Stimulated activated CD4-positive, alpha-beta T cell treated with anti-CD3 and anti-CD28 coated beads, Interleukin-1b, Interleukin-23, amount 100 ng/mL, for 1 hour (primary cell): ENCODE measurements at places on chromosomes 11 and 22.

DNA sequence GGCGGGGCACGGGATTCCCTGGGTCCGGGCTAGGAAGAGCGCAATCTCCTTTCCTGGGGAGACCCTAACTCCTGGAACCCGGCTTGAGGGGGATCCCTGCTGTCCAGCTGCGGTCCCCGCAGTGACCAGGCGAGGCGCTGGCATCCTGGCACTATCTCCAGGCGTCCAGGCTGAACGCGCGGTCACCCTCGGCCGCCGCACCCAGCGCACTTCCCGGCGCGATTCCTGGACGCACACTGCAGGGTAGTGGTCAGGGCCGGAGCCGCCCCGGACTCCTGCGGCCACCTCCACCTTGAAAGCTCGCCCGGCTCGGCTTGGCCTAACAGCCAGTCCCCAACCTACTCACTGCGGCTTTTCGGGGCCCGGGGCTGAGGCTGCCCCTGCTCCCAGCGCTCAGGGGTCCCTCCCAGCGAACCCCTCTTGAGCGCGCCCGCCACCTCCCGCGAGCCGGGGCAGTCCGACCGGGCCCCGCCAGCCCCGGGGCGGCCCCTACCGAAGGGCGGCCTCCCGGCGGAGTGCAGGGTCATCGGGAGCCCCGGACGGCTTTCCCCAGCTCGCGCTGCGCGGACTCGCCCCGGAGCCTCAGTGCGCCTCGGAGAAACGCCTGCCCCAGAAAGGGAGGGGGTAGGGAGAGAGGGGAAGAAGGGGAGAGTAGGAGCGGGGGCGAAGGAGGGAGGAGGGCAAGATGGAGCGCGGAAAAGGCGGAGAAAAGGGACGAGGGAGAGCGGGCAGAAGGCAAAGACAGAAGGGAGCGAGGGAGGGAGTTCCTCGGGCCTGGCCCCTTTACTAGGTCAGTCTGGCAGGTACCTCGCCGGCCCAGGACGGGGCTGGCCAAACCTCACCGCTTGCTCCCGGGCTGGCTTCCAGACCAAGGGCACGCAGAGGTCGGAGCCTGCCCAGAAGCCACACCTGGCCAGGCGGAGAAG, 1.0 kb downstream of the POU2AF3 start:
- DNase-seq = no peak

DNA sequence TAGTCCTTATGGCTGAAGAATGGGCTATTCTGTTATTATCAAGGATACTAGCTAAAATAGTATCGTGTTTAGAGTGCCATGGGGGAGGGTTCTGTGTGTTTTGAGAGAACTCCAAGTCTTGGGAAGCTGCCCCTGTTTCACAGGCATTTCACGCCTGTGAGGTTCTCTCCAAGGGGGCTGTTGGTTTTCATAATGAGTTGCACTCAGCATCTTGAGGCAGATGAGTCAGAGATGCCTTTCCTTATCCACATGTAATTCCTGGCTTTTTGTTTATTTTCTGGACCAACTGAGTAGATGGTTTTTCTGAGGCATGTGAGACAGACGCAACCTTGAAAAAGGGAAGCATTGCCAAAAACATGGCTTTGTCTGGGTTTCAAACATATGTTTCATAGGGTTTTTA, 203.7 kb downstream of the ARHGAP42 start:
- DNase-seq = no peak

- no peak for DNase-seq
Observed at GRCh38 chr11:130160498-130161155, 1.0 kb downstream of the ST14 start.

- no peak for DNase-seq
Observed at GRCh38 chr11:50037251-50037650, 4.6 kb downstream of the OR4C45 start.

- DNase-seq = no peak
Observed at GRCh38 chr22:39231197-39231950, 13.4 kb downstream of the PDGFB start.

DNA sequence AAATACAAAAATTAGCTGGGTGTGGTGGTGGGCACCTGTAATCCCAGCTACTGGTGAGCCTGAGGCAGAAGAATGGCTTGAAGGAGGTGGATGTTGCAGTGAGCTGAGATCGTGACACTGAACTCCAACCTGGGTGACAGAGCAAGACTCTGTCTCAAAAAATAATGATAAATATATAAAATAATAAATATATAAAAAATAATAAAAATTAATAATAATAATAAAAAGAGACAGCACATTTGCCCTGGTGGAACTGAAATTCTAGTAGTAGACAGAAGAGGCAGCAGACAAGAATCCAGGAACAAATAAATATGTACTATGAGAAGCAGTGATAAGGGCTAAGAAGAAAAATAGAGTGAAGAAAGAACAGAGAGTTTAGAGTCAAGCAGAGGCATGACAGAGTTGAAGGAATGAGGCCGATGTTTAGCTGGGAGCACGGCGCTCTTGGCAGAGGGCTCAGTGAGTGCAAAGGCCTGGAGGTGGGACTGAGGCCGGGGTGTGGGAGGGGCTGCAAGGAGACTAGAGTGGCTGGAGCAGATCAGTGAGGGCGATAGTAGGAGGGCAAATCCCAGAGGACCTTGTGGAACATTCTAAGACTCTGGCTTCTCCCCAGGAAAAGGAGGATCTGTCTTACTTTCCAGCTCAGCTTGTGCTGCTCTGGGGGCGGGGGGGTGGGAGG, 410.3 kb downstream of the MN1 start:
- DNase-seq = no peak

DNA sequence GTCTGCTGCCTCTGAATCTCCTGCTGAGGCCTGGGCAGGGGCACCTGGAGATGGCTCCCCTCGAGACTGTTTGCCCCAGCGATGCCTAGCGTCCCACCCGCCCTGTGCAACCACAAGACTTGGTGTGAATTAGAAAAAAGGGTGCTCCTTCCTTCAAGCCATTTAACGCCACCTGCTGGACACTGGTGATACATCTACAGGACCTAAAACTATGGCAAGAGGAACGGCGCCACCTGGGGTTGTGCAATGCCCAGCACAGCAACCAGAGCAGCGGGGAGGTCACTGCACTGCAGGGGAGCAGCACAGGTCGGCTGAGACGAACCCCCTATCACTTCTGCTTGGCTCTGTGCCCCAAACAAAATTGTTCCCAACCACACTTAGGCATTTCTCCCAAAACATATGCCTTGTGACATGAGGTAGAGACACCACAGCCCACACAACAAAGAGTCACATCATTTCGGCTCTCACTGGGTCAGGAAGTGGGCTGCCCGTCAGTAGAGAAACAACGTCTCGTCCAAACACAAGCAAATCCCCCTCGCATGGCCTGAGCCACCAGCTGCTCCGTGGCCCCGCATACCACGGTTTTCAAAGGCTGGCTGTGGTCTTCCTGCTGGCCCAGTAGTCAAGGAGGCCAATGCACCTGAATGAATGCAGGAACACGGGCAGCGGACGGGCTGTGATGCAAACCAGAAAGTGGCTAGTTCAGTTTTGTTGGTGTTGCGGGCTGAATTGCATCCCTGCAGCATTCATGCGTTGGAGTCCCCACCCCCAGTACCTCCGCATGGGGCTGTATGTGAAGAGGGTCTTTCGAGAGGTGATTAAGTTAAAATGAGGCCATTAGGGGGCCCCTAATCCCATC, 171.9 kb downstream of the SHANK2 start:
- DNase-seq = no peak

- no peak for DNase-seq
Observed at GRCh38 chr11:69748637-69749036, 26.5 kb downstream of the FGF4 start.

- peak; percentile 67 for DNase-seq
Observed at GRCh38 chr11:121023848-121024751, at the start of gene TBCEL. TSS of gene TBCEL (plus strand) at chr11:121024102. CDS start at chr11:121045691, 21,589 bp downstream.

DNA sequence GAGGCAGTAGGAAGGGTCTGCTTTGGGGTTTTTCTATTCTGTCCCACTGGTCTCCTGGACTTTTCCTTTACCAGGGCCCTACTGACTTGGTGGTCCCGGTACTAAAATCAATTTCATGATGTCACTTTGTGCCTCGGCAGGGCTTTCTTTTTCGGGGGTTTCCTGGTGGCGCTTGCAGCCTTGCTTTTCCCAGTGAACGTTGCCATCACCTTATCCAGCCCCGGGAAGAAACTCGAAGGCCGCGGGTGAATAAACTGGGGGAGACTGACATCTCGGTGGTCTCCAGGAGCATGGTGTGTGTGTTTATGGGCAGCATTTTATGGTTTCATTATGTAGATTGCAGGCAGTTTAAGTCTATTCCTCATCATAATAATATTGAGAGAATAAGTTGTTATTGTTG, 84.4 kb downstream of the KCNQ1 start:
- no peak for DNase-seq

DNA sequence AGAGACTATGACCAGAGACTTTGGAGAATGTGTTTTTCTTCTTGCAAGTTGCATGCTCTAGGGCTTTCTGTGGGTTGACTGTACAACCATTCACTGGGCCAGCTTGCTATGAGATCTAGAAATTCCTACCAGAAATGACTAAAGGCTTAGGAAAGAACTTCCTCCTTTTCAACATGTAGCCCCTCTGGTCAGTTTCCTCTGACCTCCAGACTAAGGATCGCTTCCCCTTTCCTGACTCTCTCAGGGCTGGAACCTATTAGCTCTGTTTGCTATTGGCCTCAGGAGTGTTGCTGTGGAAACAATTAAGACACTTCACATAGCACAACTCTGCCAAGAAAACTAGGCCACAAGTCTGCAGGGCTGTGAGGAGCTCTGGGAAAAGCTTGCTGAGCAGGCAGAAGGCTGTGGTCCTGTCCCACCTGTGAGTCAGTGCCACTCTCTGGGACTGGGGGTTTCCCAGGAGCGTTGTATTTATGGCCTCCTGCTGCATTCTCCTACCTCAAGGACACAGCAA, 10.7 kb downstream of the CRY2 start:
- no peak for DNase-seq

GRCh38 chr11:102240502-102240901, 76.8 kb upstream of the BIRC3 start:
- no peak for DNase-seq
